ENCODE measurements at places on chromosomes 12 and 14.
A peak's percentile ranks its signal among the peaks of the same experiment; 100 is the strongest.

GRCh38 chr12:46664761-46665287 lies 161.0 kb downstream of the SLC38A4 start:
- peaks cover 56% of the 10 kb centered on the region for H3K4me1 ChIP-seq
- H3K27me3 ChIP-seq: no peaks in the 10 kb centered on the region
- peak overlapping the region; percentile 51 for H3K27ac ChIP-seq

DNA sequence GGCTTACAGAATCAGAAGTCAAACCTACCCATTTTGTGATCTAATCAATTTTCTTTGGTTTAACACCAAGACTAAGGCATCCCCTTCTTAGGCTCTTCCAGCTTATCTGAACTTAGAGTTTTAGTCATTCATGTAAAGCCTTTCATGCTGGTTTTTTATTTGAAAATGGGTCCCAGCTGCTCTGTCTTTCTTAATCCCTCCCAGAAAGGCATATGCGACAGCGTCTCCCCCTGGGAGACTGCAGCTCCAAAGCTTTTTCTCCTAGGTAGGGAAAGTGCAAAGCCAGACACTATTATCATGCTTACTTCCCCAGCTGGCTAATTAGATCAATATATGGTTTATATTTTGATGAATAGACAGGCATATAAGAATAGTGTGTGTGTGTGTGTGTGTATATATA lies 96.6 kb upstream of the E2F7 start:
- no peaks in the 10 kb centered on the region for H3K4me1 ChIP-seq
- no peak overlapping the region for H3K4me3 ChIP-seq
- no peak for DNase-seq
- no peaks in the 10 kb centered on the region for H3K36me3 ChIP-seq
- H3K27ac ChIP-seq: no peak overlapping the region

GRCh38 chr12:70709022-70709421 lies 71.8 kb upstream of the PTPRB start:
- H3K27ac ChIP-seq: no peak overlapping the region
- H3K4me1 ChIP-seq: no peaks in the 10 kb centered on the region
- no peaks in the 10 kb centered on the region for H3K27me3 ChIP-seq
- H3K4me3 ChIP-seq: no peak overlapping the region

DNA sequence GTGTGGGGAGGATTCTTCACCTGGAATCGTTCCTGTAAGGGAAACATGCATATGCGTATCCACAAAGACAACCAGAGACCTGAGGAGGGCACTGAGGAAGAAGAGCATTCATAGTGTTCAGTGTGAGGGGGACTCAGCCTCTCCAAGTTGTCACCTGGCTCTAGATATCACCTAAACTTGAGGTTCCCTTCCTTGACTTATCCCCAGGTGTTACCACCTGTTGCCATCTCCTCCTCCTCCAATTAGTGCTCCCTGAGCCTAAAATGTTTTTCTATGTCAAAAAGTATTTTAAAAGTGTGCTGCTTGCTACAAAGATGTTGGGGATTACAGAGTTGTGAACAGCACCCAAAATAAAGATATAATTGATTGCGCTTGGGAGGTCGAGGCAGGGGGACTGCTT lies 41.0 kb downstream of the FMNL3 start:
- H3K36me3 ChIP-seq: no peaks in the 10 kb centered on the region
- no peak overlapping the region for H3K4me3 ChIP-seq

- no peaks in the 10 kb centered on the region for H3K36me3 ChIP-seq
- no peak for DNase-seq
- no peaks in the 10 kb centered on the region for H3K4me1 ChIP-seq
- H3K27me3 ChIP-seq: peaks cover 17% of the 10 kb centered on the region
Measured at GRCh38 chr12:66380769-66381535, 78.7 kb downstream of the HELB start.

GRCh38 chr12:104303538-104304151 lies at the start of gene EID3:
Gene EID3 (plus strand): TSS chr12:104303739. CDS start chr12:104303935, 196 bp downstream.
- no peak within 1 kb of the TSS for H3K27ac ChIP-seq
- H3K4me1 ChIP-seq: peaks cover 38% of the 10 kb centered on the region
- no peak within 1 kb of the TSS for H3K4me3 ChIP-seq
- no peak for DNase-seq
- H3K36me3 ChIP-seq: peaks cover 5% of the 10 kb centered on the region

- H3K4me1 ChIP-seq: peaks cover 43% of the 10 kb centered on the region
- H3K4me3 ChIP-seq: peak overlapping the region; percentile 44
- no peaks in the 10 kb centered on the region for H3K27me3 ChIP-seq
Measured at GRCh38 chr12:115871714-115872113, 405.8 kb downstream of the MED13L start.
